ENCODE measurements at places on chromosomes 6 and 20.

GRCh38 chr6:138607478-138608433, 108.5 kb upstream of the NHSL1 start:
- DNase-seq = no peak

DNA sequence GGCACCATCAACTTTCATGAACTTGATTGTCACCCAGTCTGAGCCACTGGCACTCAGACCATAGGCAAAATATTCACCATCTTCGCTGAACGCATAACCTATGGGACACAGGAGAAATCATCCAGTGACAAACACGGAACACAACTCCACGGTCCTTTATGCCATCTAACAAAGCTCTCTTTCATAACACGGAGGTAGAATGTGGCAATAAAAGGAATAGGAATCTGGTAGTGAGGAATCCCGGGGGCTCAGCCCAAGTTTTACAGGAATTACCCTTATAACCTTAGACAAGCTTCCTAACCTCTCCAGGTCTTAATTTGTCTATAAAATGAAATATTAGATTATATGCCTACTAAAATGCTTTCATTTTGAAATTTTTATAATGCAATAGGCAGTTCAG, 29.4 kb downstream of the PREP start:
- no peak for DNase-seq

- no peak for DNase-seq
Measured at GRCh38 chr6:81263531-81264168, 488.8 kb downstream of the TENT5A start.

- DNase-seq = no peak
Measured at GRCh38 chr6:90028066-90028778, 134.0 kb downstream of the GJA10 start.

DNA sequence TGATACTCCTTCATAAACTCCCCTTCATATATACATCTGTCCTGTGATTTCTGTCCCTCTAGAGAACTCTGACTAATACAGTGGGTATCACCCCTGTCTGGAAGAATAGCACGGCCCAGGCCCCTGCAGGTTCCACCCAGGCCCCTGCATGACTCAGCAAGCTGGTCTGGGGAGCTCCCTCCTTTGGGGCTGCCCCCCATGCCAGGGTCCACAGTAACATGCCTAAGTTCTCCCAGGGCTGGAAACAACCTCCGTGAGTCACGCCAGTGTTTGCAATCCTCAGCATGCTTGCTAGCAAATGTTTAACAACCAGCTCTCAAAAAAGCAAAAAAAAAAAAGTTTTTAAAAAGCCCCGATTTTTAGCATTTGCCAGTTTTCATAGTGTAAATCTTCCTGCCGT, 134.3 kb upstream of the CDH4 start:
- DNase-seq = no peak

DNA sequence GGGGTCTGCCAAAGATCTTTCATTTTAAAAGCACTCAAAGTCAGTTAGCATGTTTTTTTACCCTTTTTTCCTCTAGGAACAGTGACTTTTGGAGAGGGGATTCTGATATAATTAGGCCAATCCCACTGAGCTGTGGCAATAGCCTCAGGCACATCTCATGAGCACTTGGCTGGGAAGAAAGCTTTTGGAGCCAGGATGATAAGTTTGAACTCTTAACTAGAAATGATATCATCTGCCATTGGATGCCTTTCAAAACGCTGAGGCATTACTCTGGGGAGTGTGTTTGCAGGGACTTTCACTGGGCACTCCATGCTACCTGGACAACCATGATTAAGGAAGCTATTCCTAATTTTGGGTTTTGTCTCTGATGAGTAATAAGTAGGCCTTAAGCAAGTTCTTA, 3.7 kb downstream of the SCGN start:
- DNase-seq = no peak

DNA sequence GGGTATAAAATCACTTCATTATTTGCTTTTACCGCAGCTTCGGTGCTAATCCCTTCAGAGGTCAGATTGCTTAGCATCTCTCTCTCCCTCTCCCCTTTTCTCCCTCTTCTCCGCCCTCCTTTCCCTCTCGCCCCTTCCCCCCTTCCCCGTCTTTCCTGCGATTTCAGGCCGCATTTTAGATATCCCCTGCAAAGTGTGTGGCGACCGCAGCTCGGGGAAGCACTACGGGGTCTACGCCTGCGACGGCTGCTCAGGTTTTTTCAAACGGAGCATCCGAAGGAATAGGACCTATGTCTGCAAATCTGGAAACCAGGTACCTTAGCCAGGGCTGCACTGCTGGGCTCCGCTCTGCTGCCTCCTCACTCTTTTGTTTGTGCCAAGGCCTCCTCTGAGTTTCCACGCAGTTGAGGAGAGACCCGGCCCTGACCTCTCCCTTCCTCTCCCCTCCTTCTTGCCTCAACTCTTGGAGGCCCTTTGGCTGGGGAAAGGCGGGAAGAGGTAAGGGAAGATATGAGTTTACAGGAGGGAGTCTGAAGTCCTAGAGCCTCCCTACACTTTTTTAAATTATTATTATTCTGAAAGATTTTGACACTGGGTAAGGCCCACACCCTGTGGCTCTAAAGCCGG, 5.6 kb downstream of the NR2E1 start:
- DNase-seq = no peak

DNA sequence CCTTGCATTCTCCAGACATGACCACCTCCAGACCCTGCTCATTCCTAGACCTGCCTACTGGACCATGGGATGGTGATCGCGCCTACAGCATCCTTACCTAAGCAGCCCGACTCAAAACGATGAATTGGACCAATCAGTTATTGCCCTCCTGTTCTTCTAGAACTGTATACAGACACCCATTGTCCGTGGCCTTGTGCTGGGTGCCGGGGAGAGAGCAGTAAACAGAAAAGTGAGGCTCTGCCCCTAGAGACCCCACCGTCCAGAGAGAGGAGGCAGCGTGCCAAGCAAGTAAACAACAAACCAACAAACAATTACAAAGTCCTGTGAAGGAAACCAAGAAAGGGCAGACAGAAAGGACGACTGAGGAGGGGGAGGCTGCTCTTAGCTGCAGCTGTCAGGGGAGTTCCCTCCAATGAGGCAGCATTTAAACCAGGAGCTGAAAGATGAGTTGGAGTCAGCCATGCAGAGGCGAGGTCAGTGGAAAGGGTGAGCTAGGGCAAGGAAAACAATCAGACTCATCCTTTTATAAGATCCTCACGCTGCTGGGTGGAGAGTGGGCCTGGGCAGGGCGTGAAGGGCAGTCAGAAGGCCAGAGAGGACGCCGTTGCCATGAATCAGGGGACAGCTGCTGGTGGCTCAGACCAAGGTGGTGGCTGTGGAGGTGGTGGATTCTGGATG, 37.6 kb upstream of the BLCAP start:
- DNase-seq = peak; percentile 49

DNA sequence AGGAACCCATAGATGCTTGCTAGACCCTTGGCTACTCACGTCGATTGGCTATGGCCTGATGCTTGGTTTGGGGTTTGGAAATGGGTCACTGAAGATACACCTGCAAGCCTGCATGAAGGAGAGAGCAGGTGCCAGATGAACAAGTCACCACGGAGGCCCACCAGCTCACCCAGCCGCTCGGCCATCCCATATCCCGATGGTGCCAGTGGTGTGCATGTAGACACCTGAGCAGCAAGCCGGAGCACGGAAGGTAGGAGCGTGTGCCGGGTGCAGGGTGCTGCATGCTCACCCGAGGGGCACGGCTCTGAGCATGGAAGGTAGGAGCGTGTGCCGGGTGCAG, 35.9 kb downstream of the DACT2 start:
- no peak for DNase-seq

DNA sequence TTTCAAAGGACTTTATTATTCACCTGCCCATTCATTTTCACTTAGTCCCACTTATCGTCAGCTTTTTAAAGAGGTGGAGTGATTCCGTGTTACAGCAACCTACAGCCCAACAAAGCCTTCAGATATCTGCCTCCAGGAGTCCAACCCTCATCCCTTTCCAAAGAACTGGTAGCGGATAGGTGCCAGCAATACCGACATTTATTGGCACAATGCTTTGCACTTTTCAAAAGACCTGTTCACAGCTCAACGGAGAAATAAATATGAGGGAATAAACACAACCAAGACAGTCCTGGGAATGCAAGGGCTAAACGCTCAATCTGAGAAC, 819 bp upstream of the MTRF1L start:
- no peak for DNase-seq

GRCh38 chr6:42764911-42765648, 16.8 kb upstream of the BICRAL start:
- no peak for DNase-seq

- DNase-seq = no peak
Measured at GRCh38 chr6:165404296-165404695, 94.9 kb upstream of the C6orf118 start.

DNA sequence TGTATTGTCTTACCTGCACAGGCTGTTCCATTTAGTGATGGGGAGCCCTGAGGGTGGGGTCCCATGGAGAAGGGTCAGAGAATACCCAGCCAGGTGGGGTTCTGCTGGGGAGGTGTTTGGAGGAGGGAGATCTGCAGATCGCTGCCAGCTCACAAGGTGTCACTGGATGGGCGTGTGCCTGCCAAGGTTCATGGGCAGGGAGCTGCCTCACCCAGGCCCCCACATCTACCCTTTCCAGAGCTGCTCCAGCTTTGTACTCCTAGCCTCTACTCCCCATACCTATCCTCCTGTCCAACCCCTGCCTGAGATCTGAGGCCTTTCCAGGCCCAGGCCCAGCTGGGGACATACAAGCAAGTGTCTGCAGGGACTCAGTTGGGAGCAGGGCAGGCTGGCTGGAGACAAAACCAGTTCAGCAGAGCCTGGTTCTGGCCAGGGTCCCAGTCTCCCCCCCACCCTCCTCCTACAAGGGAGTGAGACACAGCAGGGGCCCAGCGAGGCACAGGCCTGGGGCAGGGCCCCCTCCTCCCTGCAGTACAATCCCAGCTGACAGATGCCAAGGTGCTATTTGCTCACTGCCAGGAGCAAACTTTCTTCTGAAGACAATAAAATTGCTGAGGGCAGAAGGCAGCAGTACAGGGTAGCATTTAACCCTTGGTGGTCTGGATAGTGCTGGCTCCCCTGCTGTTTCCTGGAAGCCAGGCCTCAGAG, 19.7 kb downstream of the SPDEF start:
- DNase-seq = no peak

- DNase-seq = no peak
Measured at GRCh38 chr6:68134796-68135195, 500.3 kb upstream of the ADGRB3 start.

Measured in renal cortex interstitium (tissue), 15 donors.